Sigmoid colon (tissue), 7 donors: ENCODE measurements at places on chromosomes 12 and 14. TPM values are rescaled to one million over a fixed set of nuclear protein-coding genes. Genes with fewer than 3 reads are reported as not detected.

Gene SERPINA9
- not detected for total RNA-seq

GRCh38 chr14:103404032-103404918, 19.1 kb downstream of the MARK3 start:
- no peaks in the 10 kb centered on the region for H3K27me3 ChIP-seq
- H3K36me3 ChIP-seq = no peaks in the 10 kb centered on the region
- H3K27ac ChIP-seq = no peak overlapping the region
- peaks cover 53% of the 10 kb centered on the region for H3K4me1 ChIP-seq
- H3K4me3 ChIP-seq = no peak overlapping the region

GRCh38 chr12:131795690-131796410, 32.3 kb upstream of the MMP17 start:
- H3K4me3 ChIP-seq = no peak overlapping the region
- H3K4me1 ChIP-seq = no peaks in the 10 kb centered on the region
- peaks cover 18% of the 10 kb centered on the region for H3K36me3 ChIP-seq
- no peak for DNase-seq
- no peaks in the 10 kb centered on the region for H3K27me3 ChIP-seq
- no peak overlapping the region for H3K27ac ChIP-seq

- no peaks in the 10 kb centered on the region for H3K27me3 ChIP-seq
- no peak overlapping the region for H3K4me3 ChIP-seq
- H3K4me1 ChIP-seq = no peaks in the 10 kb centered on the region
- no peak for DNase-seq
- peaks cover 9% of the 10 kb centered on the region for H3K36me3 ChIP-seq
Measured at GRCh38 chr12:56658921-56659320, 13.1 kb upstream of the ATP5F1B start.

DNA sequence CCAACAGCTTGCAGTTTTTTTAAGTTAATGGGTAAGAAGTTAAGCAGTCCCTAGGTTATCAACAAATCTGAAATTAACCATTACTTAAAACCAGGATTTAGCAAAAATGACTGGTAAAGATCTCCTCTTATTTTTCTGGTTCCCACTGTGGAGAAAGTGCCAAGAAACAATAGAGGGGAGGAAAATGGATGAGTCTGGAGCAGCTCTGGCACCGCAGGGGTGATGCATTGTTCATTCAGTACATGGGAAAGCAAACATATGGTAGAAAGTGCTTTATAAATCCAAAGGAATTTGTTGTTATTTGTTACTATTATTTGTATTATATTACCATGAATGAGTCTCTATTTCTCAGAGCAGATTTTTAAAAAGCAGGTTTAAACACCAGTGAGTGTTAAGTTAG, 92.2 kb downstream of the DYRK2 start:
- no peaks in the 10 kb centered on the region for H3K36me3 ChIP-seq
- no peaks in the 10 kb centered on the region for H3K4me1 ChIP-seq
- no peak overlapping the region for H3K27ac ChIP-seq

Gene GOLGA5
- total RNA-seq = 33.4 TPM

DNA sequence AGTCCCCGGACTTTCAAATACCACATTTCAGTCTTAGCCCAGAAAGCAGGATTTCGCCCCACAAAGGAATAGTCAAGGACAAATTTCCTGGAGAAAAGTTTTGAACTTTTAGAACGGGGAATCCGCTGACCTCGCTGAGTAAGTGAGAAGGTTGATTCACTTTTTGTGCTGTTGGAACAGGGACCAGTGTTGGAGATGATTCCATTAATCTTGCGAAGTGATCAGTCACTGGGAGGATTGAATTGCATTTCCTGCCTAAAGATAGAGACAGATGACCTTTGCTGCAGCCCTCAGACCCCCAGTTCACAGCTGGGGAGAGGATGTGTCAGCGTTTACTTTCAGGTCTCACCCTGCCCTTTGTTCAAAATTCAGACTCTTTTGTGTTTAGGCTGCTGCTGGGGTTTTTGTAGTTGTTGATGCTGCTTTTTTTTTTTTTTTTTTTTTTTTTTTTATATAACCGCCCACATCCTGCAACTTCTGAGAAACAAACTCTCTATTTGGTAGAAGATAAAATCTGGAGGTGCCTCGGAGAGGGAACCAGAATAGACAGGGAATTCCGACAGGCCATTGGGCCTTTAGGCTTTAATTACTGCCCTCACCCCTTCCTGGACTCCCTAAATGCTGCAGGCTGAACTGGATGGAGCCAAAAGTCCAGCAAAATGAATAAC, 9.8 kb upstream of the KDM2B start:
- no peaks in the 10 kb centered on the region for H3K27me3 ChIP-seq
- H3K4me1 ChIP-seq = peaks cover 11% of the 10 kb centered on the region
- no peak for DNase-seq
- H3K36me3 ChIP-seq = no peaks in the 10 kb centered on the region
- H3K4me3 ChIP-seq = peak overlapping the region; percentile 46
- peak overlapping the region; percentile 84 for H3K27ac ChIP-seq

GRCh38 chr12:54036620-54037359, 3.9 kb downstream of the HOXC5 start:
- H3K36me3 ChIP-seq = no peaks in the 10 kb centered on the region
- DNase-seq = no peak
- peaks cover 18% of the 10 kb centered on the region for H3K4me1 ChIP-seq
- H3K27ac ChIP-seq = no peak overlapping the region

Gene NCOR2
- total RNA-seq = 134 TPM

Gene TDRD9
- total RNA-seq = 3.2 TPM

Gene TMEM52B
- not detected for total RNA-seq

GRCh38 chr12:124111006-124111405, 138.0 kb downstream of the ZNF664 start:
- H3K4me1 ChIP-seq = no peaks in the 10 kb centered on the region
- H3K27me3 ChIP-seq = no peaks in the 10 kb centered on the region
- no peak overlapping the region for H3K27ac ChIP-seq
- DNase-seq = no peak

DNA sequence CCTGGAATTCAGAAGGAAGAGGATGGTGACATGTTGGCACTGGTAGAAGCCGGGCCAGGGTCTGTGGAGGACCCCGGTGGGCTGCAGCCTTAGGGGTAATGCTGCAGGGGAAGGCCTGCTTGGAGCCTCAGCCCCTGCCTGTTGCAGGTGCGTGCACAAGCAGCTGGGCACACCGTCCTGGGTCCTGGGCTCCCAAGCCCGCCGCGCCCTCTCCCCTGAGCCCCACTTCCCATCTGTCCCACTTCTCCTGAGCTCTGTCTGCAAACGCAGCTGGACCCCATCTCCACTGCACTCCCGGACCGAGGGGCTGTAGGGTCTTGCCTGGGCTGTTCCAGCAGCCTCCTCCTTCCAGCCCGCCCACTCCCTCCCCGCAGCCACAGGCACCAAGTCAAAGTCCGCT, 116.8 kb downstream of the GLT1D1 start:
- no peak for DNase-seq
- no peak overlapping the region for H3K27ac ChIP-seq
- peaks cover 19% of the 10 kb centered on the region for H3K27me3 ChIP-seq
- no peaks in the 10 kb centered on the region for H3K36me3 ChIP-seq
- no peaks in the 10 kb centered on the region for H3K4me1 ChIP-seq

Gene GLI1
- total RNA-seq = 0.71 TPM

- H3K36me3 ChIP-seq = no peaks in the 10 kb centered on the region
- H3K4me1 ChIP-seq = no peaks in the 10 kb centered on the region
- no peak overlapping the region for H3K4me3 ChIP-seq
- H3K27ac ChIP-seq = no peak overlapping the region
- DNase-seq = no peak
- H3K27me3 ChIP-seq = no peaks in the 10 kb centered on the region
Measured at GRCh38 chr12:81712536-81712935, 46.6 kb downstream of the PPFIA2 start.

Gene FOXM1
- total RNA-seq = not detected

Gene SLC5A8
- not detected for total RNA-seq

- H3K4me1 ChIP-seq = no peaks in the 10 kb centered on the region
- DNase-seq = no peak
- no peaks in the 10 kb centered on the region for H3K36me3 ChIP-seq
- no peak overlapping the region for H3K4me3 ChIP-seq
Measured at GRCh38 chr12:24482882-24483604, 465.9 kb downstream of the BCAT1 start.

GRCh38 chr14:90900476-90901083, 84.3 kb upstream of the TTC7B start:
- DNase-seq = no peak
- peaks cover 3% of the 10 kb centered on the region for H3K4me1 ChIP-seq
- peaks cover 13% of the 10 kb centered on the region for H3K36me3 ChIP-seq
- H3K27me3 ChIP-seq = no peaks in the 10 kb centered on the region
- no peak overlapping the region for H3K27ac ChIP-seq
- no peak overlapping the region for H3K4me3 ChIP-seq

- DNase-seq = peak; percentile 82
- H3K4me1 ChIP-seq = no peaks in the 10 kb centered on the region
- H3K36me3 ChIP-seq = no peaks in the 10 kb centered on the region
- H3K27ac ChIP-seq = peak overlapping the region; percentile 83
- peak overlapping the region; percentile 16 for H3K4me3 ChIP-seq
Measured at GRCh38 chr12:109131154-109132050, 15.0 kb downstream of the ACACB start.

Gene ACSM4
- not detected for total RNA-seq

- peaks cover 11% of the 10 kb centered on the region for H3K4me1 ChIP-seq
- no peaks in the 10 kb centered on the region for H3K36me3 ChIP-seq
Measured at GRCh38 chr14:23177181-23177580, 6.3 kb downstream of the SLC7A8 start.

DNA sequence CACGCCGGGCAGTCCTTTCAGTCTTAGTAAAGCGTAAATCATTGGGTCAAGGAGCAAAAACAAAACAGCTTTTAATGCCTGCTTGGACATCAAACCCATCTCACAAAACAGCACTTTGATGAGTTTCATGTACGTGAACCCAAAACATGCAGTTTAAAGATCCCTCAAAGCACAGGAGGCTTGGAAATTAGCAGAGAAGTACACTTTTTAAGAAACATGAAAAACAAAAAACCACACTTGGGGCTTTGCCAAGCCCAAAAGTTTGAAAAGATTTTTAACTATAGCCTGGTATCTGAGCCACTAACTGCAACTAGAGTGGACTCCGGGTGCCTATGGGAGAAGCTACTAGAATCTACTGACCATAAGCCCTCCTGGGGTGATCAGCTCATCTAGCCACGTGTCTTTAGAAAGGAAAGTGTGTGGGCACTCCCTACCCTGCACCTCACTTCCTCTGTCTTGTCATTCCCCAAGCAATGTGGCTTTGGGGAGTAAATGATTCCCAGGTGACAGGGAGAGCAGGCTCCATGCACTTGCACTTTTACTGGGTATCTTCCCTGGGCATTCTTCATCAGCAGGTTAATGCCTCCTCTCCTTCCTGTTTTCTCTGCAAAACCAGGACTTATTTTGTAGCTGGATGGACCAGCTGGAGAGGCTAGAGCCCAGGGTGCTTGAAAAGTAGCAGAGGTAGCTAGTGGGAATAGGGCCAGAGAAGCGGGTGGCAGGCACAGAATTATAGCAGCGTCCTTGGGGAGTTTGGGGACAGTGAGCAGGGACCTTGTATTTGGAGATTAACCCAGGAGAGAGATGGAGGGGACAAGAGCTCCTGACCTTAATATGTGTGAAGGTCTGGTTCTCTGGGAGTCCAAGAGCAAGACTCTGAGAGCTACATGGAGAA, 339.3 kb downstream of the BCL11B start:
- H3K36me3 ChIP-seq = no peaks in the 10 kb centered on the region
- DNase-seq = peak; percentile 17
